NCI-H1417 (cell line): ENCODE measurements at places on chromosomes 16 and 17.

GRCh38 chr17:11239379-11239970, 1.5 kb upstream of the SHISA6 start:
- DNase-seq, result no peak

DNA sequence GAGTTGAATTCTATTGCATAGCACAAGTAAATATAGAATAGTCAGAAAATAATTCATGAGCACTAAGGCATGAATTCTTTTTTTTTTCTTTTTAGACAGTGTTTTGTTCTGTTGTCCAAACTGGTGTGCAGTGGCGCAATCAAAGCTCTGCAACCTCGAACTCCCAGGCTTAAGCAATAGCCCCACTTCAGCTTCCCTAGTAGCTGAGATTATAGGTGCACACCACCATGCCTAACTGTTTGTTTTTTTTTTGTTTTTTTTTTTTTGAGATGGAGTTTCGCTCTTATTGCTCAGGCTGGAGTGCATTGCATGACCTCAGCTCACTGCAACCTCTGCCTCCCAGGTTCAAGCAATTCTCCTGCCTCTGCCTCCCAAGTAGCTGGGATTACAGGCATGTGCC, 16.6 kb downstream of the TUBD1 start:
- no peak for DNase-seq

- no peak for DNase-seq
Measured at GRCh38 chr16:15749371-15749770, 99.3 kb downstream of the NDE1 start.

GRCh38 chr17:64607862-64608565, 54.1 kb downstream of the SMURF2 start:
- no peak for DNase-seq

DNA sequence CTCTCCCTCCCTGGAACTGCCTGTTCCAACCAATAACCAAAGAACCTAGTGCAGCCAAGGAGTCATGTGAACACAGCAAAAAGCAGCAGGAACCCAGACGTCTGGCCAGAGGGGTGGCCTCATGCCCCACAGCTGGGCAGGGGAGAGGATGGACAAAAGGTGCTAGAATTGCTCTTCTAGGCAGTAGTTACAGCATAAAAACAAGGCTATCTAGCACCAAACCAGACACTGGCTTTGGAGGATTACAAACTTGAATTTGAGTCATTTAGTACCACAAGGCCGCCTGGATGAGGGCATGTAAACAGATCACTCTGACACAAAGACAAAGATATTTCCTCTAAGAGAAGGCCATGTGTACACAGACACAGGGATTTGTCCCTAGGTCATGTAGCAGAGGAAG, 423.3 kb upstream of the MAF start:
- no peak for DNase-seq

DNA sequence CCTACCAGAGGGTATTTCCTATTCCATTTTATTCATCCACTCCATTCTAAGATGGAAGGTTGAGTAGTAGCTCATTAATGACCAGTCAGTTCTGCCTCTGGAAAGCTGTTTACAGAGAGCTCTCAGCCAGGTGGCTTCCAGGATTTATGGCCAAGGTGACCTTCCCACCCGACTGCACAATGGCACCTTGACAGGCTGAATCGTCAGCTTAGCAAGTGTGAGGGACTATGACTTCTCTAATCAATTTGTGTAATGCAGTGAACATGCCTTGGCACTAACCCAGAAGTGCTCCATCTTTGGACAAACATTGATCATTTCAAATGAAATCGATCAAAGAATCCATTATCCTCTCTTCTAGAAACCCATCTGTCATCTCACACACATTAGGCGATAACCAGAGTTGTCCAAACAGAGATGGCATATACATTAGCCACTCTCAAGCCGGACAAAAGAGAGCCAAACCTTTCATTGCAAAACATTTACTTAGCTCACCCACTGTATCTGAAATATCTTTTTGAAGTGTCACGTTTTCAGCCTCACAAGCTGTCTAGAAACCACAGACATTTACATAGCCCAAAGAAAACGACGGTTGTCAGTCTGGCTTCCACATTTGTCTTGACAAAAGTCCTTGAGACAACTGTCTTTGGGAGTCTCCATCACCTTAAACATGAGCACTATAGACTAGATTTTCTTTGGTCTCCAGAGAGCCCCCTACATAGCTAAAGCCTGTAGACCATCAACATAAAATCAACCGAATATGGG, 35.6 kb downstream of the CLEC3A start:
- DNase-seq, result peak; percentile 7

GRCh38 chr16:59688006-59688405, 953.9 kb upstream of the GOT2 start:
- no peak for DNase-seq

GRCh38 chr16:24850289-24850938, 4.7 kb downstream of the SLC5A11 start:
- no peak for DNase-seq

DNA sequence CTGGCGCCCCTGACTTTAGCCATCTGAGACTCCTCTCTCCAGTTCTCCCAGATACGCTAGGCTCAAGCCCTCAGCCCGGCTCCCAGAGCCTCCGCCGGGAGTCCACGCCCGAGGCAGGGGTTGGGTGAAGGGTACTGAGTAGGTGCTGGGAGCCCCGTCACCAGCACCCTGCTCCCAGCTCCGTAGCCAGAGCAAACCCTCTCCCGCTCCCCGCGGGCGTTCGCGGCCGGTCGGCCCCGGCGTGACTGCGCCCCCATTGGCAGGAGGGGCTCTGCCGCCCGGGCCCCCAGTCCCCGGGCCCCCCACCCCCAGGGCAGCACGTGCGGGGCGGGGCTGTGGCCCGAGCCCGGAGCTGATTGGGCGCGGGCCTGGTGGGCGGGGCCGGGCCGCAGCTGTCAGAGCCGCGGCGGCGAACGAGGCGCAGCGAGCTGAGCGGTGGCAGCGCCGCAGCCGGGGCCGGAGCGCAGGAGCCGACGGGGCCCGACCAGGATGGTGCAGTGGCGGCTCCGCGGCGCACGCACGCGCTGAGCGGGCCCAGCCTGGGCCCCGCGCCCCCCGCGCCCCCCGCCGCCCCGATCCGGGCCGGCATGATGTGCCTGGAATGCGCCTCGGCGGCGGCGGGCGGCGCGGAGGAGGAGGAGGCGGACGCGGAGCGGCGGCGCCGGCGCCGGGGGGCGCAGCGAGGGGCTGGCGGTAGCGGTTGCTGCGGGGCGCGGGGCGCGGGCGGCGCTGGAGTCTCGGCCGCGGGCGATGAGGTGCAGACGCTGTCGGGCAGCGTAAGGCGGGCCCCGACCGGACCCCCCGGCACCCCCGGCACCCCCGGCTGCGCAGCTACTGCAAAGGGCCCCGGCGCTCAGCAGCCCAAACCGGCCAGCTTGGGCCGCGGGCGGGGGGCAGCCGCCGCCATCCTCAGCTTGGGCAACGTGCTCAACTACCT, at the start of gene SPNS2:
Gene SPNS2 (plus strand): TSS at position 421 of the 937 bp plus-strand sequence. CDS start 167 bp downstream, at position 588.
- DNase-seq, result peak; percentile 67
